ENCODE measurements at places on chromosomes 3 and 15.

DNA sequence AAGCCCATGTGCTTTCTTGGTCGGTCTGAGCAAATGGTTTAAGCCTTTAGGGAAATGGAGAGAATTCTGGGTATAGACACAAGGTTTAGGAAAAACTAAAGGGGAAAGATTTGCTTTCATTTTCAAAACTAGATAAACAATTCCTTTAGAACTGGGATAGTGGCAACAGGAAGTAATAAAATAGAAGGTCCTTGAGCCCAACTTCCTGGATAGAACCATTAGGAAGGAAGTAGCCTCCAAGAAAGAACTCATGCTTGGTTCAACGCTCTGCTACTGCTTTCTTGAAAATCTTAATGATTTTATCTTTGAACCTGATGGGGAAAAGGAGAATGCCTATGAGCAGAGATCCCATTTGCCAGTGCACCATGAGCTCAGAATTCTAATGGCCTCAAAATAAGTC is 147.0 kb upstream of the THRB start:
- no peak for DNase-seq

- no peak for DNase-seq
Observed at GRCh38 chr3:128815318-128816064, 63.9 kb upstream of the ACAD9 start.

GRCh38 chr15:43509660-43510199 is 7.7 kb upstream of the MAP1A start:
- peak; percentile 23 for DNase-seq

- DNase-seq, result no peak
Observed at GRCh38 chr3:107315141-107315540, 62.1 kb upstream of the CCDC54 start.

DNA sequence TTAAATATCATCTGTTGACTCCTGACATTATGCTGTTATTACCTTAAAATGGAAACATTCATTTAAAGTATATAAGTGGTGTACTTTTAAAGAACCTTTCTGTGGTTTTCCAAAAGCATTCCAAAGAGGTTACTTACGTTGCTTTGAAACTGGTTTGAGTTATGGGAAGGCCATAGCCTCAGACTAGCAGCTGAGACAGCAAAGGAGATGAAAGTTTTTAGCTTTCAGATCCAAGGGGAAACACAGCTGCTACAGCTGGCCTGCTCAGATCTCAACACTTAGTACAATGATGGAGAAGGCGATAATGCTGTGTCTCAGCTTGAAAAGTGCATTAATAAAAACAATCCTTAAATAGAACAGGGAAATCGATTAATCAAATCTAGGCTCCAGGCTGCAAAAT is 921.1 kb downstream of the ROBO1 start:
- no peak for DNase-seq

DNA sequence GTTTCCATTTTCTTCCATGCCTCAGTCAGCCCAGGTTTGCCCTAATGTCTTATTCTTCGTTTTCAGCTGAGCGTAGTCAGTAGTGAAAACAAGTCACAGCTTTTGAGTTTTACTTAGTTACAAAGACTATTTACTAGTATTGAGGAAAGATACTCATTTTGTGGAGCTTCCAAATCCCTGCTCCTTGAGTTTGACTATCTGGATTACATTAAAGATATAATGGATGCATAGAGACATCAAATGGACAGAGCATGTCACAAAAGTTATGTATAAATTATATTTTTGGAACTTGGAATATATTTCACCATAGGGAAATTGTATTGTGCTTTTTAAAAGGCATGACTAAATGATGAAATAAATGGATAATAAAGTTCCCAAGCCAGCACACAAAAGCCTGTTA is 54.6 kb upstream of the AKAP13 start:
- no peak for DNase-seq

DNA sequence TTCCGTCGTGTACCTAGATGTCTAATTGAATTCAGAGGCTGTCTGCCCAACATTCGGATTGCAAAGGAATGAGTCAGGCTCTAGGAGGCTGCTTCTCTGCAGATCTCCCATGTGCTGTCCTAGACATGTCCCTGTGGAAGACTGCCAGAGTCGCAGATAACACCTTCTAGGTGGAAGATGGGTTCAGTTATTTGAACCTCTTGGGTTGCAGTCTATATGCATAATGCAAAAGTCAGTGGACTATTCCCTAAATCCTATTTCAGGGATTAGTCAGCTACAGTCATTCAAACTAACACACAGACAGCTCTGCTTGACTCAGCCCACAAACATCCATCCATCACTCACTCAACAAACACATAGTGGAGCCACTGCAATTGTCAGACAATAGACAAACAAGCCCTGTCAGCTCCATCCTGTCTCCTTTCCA is 300.0 kb upstream of the CTNNB1 start:
- no peak for DNase-seq

DNA sequence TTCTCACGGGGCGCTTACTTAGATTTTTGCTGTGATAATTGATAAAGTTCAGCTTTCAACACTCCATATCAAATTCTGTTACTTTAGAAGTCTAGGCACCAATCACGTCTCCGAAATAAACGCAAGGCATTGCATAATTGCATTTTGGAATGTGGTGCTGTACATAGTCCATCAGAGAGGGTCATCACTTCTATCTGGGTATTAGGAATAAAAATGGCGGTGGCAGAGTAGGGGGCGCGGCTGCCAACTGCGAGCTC is 365 bp upstream of the UQCC5 start:
- no peak for DNase-seq

DNA sequence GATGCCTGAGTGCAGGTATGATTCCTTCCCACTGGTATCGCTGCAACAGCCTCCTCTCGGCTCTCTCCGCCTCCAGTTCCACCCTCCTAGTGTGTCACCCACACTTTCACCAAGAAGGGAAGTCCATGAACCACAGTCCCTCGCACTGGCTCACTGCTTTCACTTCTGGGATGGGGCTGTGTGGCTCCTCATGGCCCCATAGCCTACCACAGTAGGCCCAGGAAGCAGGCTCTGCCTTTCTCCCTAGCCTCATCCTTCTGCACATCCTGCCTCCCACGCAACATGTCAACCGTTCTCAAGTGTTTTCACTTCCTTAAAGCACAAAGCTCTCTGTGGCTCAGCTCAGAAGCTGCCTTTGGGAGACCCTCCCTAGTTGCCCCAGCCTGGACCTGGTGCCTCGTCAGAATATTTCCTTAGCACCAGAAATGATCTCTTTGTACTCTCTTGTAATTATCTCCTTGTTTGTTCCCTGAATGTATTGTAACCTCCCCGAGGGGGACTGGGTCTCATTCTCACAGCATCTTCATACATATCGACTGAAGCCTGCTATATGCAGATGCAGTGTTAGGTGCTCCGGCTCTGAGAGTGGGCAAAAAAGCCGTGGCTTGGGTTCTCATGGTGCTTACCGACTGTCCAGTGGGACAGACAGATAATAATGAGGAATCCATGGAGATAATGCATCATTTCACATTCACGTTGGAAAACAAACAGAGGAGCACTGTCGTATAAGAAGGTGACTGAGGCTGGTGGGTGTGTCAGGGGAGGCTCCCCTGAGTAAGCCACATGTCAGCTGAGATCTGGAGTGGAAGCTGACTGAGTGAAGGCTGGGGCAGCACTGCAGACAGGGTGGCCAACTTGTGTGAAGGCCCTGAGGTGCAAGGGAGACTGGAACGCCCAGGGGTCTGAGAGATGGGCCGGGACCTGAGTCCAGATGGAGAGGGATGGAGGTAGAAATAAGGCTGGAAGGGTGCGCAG is 107.1 kb downstream of the DGKG start:
- DNase-seq, result no peak

GRCh38 chr3:39637807-39638206 is 170.3 kb downstream of the MOBP start:
- peak; percentile 0 for DNase-seq

DNA sequence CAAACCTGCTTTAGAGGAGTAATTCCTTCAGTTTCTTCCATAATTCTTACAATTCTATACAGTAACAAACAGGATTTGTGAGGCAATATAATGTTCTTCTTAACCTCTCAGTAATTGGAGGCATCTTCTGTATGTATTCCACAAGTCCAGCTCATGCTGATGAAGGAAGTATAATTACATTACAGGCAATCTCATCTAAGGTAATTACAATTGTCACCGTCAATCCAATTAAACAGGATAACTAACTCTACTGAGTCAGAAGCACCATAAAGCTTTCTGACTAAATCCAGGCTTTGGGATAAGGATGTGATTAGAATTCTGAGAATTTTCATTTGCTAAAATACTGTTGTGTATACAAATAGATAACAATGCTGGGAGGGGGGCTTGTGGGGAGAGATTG is 115.2 kb upstream of the SEMA6D start:
- DNase-seq, result no peak

DNA sequence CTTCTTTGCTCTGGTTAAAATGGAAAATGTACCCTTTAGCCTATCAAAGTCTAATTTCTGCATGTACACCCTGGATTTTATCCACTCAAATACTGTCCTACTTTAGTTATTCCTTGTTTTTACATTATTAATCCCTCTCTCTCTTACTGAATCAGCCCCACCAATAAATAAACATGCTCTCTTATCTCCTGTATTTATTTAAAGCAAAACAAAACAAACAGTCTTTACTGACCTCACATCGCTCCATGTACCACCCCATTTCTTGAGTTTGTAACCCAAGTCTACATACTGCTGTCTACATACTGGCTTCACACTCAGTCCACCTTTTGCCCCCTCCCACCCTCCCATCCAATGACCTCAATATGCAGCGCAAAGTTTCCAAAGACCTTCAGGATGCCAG is 113.3 kb upstream of the RORA start:
- DNase-seq, result no peak
